ENCODE measurements at places on chromosomes 3 and 15.

DNA sequence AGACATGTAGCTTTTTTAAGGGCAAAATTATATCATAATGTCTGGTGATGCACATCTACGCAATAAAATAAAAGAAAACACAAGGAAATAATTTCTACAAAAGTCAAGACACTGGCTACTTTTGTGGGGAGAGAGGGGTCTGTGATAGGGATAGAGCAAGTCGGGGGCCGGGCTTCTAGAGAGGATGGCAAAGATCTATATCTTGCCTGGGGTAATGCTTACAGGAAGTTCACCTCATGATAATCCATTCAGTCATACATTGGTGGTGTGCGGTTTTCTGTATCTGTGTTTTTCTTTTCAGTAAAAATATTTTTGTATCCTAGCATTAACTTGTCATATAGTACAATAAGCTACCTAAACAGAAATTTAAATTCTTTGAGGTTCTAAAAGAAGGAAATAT is 178.8 kb downstream of the ARRDC4 start:
- no peak overlapping the region for H3K4me3 ChIP-seq
- H3K27me3 ChIP-seq, result no peaks in the 10 kb centered on the region

- H3K27ac ChIP-seq, result no peak overlapping the region
- H3K4me3 ChIP-seq, result no peak overlapping the region
- H3K27me3 ChIP-seq, result peaks cover 8% of the 10 kb centered on the region
- DNase-seq, result no peak
- H3K4me1 ChIP-seq, result no peaks in the 10 kb centered on the region
Observed at GRCh38 chr3:50554553-50554952, 13.0 kb downstream of the C3orf18 start.

GRCh38 chr3:171871392-171872274 is 28.5 kb downstream of the TMEM212 start:
- H3K27ac ChIP-seq, result no peak overlapping the region
- no peaks in the 10 kb centered on the region for H3K27me3 ChIP-seq
- H3K4me1 ChIP-seq, result peaks cover 32% of the 10 kb centered on the region
- H3K36me3 ChIP-seq, result no peaks in the 10 kb centered on the region
- peak; percentile 35 for DNase-seq

GRCh38 chr3:160780245-160780644 is 24.2 kb downstream of the PPM1L start:
- DNase-seq, result no peak

DNA sequence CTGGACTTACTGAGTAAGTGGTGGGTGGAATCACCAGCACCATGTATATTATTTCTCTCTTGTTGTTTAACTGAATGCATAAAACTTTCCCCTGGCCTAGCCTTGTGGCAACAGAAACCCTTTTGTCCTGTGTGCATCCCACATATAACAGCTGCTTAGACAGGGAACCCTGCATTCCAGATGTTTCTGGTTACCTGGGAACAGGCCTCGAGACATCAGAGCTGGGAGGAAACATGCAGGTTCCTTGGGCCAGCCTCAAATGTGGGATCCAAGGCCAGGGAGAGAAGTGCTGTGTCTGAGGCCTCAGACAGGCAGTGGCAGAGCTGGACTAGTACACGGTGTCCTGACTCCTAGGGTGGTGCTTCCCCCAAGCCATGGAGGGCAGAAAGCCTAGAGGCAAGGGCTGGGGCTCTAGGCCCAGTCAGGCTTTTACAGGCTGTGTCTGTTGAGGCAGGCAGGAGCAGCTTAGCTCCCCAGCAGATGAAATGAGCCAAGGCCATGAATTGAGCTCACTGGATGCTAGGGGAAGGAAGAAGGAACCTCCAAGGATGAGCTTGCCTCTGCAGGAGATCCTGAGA is 57.7 kb downstream of the ITGA11 start:
- H3K4me1 ChIP-seq, result peaks cover 13% of the 10 kb centered on the region
- no peak overlapping the region for H3K27ac ChIP-seq
- no peaks in the 10 kb centered on the region for H3K27me3 ChIP-seq
- no peak for DNase-seq
- H3K4me3 ChIP-seq, result no peak overlapping the region

GRCh38 chr3:134864636-134865035 is 69.6 kb downstream of the EPHB1 start:
- no peaks in the 10 kb centered on the region for H3K36me3 ChIP-seq
- DNase-seq, result no peak
- H3K4me1 ChIP-seq, result no peaks in the 10 kb centered on the region
